ENCODE measurements at places on chromosomes 3 and 15.

DNA sequence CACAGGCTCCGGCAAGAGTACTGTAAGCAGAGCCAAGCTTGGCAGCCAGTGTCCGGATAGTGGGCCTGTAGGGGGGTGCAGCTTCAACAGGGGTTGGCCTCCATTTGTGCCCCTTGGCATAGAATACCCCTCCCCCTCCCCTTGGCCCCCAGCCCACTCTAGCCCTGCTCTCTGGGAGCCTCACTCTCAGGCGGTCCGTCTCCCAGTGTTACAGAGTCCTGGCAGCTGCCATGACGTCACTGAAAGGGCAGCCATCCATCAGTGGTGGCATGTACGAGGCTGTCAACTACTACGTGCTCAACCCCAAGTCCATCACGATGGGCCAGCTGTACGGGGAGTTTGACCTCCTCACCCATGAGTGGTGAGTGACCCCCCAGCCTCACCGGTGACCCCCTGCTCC is 50.4 kb downstream of the DNAH1 start:
- no peak for DNase-seq

DNA sequence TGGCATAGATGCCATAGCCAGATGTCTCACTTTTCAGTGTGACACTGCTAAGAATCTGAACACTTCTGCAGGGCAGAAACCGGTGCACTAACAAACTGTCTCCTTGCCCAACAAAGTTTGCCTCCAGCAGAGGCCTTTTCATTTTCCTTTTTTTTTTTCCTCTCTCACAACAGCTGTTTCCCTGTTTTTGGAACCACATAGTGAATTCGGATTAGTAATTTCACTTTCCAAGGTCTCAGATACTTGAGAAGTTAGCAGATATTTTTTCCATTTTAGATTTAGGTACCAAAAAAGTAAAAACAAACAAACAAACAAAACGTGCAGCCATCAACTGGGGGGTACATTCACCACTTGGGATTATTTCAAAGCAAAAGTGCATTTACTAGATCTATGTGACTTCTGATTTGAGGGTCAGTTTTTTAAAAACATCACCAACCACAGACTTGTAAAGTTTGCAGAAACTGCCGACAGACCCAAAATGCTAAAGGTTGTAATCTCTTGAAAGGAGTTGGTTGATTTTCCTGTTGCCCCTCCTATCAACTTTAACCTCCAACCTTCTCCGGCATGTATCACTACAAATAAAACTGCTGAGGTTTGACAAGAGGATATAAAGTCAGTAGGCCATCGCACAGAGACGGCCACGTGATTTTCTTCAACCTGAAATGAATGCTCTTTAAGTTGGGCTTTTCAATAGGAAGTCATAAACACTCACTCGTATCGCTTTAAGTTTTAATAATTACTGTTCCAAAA is 169.1 kb downstream of the CDIN1 start:
- no peak for DNase-seq

DNA sequence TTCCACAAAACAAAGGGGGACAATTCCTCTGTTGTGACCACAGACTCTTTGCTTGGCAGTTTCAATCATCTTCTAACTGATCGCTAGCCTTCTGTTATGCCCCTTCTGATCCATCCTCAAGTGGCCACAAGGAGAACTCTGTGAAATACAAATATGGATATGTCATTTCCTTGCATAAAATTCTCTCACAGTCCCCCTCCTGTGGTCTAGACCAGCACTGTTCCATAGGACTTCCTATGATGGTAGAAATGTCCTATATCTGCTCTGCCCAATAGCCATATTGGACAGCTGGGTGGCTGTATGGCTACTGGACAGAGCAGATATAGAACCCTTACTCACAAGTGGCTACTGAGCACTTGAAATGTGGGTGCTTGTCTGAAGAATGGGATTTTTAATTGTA is 25.9 kb upstream of the SNRK start:
- peak; percentile 5 for DNase-seq

- no peak for DNase-seq
Measured at GRCh38 chr3:168314166-168314565, 218.4 kb upstream of the GOLIM4 start.

- DNase-seq, result no peak
Measured at GRCh38 chr3:33575311-33575710, 135.1 kb upstream of the UBP1 start.

GRCh38 chr3:71447197-71447596 is 136.3 kb downstream of the FOXP1 start:
- DNase-seq, result no peak

DNA sequence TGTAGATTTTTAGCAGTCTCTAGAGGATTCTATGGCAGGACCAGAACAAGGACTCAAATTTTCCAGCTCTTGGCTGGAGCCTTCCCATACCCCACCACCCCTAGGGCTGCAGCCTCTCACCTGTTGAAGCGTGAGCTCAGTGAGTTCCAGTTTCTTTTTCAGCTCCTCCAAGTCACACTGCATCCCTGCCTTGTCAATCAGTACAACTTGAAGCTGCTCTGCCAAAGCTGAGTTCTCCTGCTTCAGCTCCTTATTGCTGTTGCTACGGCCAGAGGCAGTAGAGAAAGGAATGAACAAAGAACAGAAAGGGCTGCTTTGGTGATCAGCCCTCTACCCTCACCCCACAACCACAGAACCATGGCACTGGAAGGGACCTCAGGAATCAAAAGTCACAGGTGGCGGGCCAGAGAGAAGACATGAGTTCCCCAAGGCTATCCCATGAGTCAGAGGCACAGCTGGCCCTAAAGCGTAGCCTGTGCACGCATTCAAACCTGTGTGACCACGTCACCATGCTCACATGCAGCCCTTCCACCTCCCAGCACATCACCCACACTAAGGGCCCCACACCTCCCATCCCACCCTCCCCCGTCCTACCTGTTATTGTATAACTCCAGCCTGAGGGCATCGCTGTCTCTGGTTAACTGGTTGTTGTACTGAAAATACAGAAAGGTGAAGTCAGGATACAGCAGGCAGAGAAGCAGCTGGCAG is 83.3 kb upstream of the C2CD4B start:
- DNase-seq, result no peak

Data from fibroblast of mammary gland (primary cell).